Renal pelvis (tissue), 12 donors: ENCODE measurements at places on chromosomes 2 and 18.

DNA sequence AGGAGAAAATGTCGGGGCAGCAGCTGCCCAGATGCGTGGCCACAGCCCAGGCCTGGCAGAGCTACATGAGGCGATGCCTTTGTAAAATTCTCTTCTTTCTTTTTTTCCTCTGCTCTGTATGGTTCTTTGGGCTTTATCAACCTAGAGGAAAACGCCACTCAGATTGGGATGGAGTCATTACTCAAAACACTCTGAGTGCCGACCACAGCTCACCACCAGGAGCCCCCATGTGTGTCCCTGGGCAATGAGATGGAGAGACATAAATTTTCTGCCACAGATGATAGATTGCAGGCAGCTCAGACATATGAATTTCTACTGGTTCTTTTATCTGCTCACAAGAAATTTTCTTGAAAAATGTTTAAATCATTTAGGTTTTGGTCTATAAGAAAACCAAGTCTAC lies 56.0 kb downstream of the PARD6G start:
- DNase-seq = no peak

GRCh38 chr2:31235504-31235902 lies 1.6 kb downstream of the EHD3 start:
- DNase-seq = no peak

- no peak for DNase-seq
Observed at GRCh38 chr18:57970356-57971095, 73.5 kb upstream of the NEDD4L start.

DNA sequence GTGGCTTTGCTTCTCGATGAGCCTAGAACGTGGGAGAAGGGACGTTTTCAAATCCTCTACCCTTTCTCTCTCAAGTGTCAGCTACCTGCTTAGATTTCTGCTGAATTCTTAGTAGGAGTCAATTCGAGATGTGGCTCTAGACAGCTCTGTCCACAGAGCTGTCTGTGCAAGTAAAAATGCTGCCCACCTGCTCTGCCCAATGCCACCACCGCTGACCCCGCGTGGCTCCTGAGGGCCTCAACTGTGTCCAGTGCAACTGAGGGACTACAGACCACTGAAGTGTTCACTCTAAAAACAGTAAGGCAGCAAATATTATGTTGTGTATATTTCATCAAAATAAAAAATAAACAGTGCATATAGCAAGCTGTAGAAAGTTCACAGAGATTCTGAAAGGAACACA lies 266.3 kb downstream of the ZNF516 start:
- no peak for DNase-seq

GRCh38 chr2:6215053-6215452 lies 522.9 kb downstream of the SOX11 start:
- DNase-seq = no peak

GRCh38 chr18:58847383-58848071 lies 17.1 kb upstream of the ZNF532 start:
- DNase-seq = no peak

- DNase-seq = peak; percentile 33
Observed at GRCh38 chr18:53070788-53071187, 730.8 kb downstream of the DCC start.

- no peak for DNase-seq
Observed at GRCh38 chr2:53422979-53423378, 344.6 kb upstream of the CHAC2 start.

DNA sequence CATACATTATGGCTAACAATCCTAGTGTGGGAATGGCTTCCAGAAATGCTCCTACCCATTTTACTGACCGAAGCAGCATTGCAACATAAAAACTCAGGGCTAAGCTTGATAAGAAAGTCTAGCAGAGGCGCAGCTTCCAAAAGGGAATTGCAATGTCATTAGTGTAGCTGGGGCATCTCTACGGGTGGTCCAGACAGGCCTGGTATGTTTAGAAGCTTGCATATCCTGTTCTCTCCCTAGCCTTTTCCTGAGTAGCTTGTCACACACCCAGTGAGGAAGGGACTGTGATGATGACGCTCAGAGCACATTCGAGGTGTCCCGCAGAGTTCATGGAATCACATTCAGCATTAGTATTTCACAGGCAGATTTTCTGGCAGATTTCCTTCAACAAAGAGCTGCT lies 38.0 kb upstream of the COL5A2 start:
- no peak for DNase-seq

DNA sequence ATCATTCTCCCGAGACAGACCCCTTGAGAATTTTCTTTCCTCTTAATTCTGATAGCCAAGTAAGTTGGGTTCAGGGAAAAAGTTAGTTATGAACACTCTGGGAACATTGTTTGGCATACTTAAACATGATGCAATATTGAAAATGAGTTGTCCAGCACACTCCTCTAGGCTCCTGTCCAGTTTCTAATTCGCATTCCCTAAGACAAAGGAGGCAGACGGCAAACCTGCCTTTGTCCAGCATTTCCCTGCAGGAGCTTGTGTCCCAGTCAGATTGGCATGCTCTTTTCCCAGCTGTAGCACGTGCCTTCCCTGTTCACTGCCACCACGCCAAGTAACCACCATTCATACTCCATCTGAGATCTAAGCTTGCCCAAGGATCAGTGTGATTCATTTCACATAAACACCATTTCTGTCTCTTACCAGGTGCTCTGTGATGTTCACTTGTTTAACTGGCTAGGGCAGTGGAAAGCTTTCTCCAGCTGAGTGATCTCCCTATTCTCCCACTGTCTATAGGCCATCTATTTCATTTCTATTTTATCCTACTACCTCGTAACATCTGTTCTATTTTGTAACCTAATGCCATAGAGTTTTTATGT lies 150.0 kb upstream of the EPB41L3 start:
- no peak for DNase-seq

DNA sequence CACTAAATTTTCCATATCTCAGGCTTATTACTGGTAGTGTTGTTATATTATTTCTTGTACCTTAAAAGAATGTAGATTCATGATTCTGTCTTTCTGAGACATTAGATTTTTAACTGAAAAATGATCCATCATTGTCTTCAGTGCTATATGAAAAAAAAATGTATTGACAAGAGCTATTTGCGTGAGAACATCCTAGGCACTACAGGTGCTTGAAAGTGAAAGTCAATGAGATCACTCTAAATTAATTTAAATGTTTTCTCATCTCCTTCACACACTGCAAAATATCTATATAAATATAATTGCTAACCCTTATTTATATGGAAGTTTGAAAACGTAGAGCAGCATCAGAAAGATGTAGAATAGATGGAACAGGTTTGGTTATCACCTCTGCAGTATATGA lies 684.6 kb downstream of the TRIB2 start:
- DNase-seq = no peak

GRCh38 chr18:75108579-75109318 lies 100.2 kb downstream of the PTGR3 start:
- DNase-seq = no peak

DNA sequence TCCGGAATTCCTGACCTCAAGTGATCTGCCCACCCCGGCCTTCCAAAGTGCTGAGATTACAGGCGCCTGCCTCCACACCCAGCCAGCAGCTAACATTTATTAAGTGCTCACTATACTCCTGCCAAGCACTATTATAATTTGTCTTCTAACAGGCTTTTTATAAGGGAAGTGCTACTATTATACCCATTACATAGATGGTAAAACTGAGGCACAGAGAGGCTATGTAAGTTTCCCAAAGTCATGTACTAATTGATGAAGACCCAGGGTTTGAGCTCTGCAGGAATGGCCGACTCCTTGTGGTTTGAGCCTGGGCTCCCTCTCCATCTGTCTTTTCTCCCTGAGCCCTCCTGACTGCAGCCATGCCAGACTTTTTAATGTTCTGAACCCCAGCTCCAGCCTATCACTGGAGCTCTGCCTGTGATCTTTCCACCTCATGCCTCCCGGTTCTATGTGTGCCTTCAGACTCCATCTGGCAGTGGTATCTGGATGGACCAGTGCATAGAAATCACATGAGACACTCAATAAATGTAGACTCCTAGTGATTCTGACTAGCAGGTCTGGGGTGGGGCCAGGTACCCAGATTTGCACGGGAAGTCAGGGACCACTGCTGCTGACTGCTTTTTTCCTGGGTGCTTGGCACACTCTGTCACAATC lies 197.1 kb downstream of the NEDD4L start:
- DNase-seq = no peak

GRCh38 chr2:178844269-178844668 lies 37.0 kb upstream of the TTN start:
- DNase-seq = no peak

- no peak for DNase-seq
Observed at GRCh38 chr2:108806371-108807113, 20.0 kb downstream of the CCDC138 start.

DNA sequence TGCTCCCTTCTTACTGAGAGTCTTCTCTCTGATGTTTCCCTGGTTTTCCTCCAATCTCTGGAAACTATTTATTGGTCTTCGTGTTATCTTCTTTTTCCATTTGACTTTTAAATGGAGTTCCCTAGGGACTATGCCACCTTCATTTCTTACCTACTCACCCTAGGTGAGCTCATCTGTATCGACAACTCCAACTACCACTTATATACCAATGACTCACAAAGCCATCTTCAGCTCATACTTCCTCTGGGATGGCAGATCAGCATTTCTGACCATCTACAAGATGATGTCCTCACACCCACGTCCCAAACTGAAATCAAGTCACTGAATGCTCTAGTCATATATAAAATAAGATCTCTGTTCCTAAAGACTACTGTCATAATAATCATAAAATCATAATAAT lies 40.6 kb downstream of the CFAP210 start:
- DNase-seq = no peak

- DNase-seq = no peak
Observed at GRCh38 chr2:8300905-8301304, 381.0 kb upstream of the ID2 start.

DNA sequence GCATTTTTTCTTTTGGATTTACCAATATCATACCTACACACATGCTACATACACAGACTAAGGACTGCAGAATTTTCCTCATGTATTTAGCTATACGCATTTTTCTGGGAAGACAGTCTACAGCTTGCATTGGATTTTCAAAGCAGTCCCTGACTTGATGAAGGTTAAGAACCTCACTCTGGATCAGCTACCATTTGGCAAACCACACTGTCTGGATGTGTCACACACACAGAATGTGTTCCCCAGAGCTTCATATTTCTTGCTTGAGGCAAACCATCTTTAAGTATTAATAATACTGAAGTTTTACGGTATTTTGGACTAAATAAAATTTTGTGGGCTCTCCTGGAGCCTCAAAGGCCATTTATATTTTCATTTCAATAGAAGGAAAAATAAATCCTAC lies 102.3 kb downstream of the TCF4 start:
- DNase-seq = no peak

GRCh38 chr2:65232636-65233035 lies 5.0 kb downstream of the ACTR2 start:
- no peak for DNase-seq

GRCh38 chr2:128313931-128314347 lies 4.7 kb downstream of the HS6ST1 start:
- DNase-seq = no peak

DNA sequence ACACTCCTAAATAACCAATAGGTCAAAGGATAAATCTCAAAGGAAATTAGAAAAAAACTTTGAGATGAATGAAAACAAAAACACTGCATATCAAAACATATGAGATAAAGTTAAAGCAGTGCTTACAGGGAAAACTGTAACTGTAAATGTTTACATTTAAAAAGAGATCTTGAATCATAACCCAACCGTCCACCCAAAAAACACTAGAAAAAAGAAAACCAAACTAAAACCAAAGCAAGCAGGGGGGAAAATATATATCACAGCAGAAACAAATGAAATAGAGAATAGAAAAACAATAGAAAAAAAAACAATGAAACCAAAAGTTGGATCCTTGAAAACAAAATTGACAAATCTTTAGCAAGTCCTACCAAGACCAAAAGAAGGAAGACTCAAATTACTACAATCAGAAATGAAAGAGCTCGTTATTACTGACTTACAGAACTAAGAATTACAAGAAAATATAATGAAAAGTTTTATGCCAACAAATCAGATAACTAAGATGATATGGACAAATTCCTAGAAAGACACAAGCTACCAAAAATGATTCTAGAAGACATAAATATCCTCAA lies 65.6 kb downstream of the TLK1 start:
- DNase-seq = no peak
